ENCODE measurements at places on chromosomes 6 and 20. TPM values are rescaled to one million over a fixed set of nuclear protein-coding genes. Genes with fewer than 3 reads are reported as not detected.

FILIP1 gene
- under 0.01 TPM for total RNA-seq

PRRT1 gene
- 0.17 TPM for total RNA-seq

FKBP1C gene
- 2.1 TPM for total RNA-seq

GSTA2 gene
- total RNA-seq = 0.50 TPM

MYCT1 gene
- not detected for total RNA-seq

UST gene
- total RNA-seq = 13.0 TPM

DEF6 gene
- 40.2 TPM for total RNA-seq

ADGRF5 gene
- total RNA-seq = 1.5 TPM

DNPH1 gene
- total RNA-seq = 55.2 TPM

BMP6 gene
- total RNA-seq = 0.33 TPM

CALHM6 gene
- total RNA-seq = 0.66 TPM

MOG gene
- not detected for total RNA-seq

OR12D3 gene
- total RNA-seq = not detected

TRMT11 gene
- 31.7 TPM for total RNA-seq

EXOC2 gene
- total RNA-seq = 23.2 TPM

MICA gene
- 32.3 TPM for total RNA-seq

DDX43 gene
- 0.50 TPM for total RNA-seq

SLC44A4 gene
- total RNA-seq = not detected

SLC22A3 gene
- total RNA-seq = 4.2 TPM

GTF3C6 gene
- total RNA-seq = 74.7 TPM

EGFL8 gene
- 0.50 TPM for total RNA-seq

GTSF1L gene
- total RNA-seq = not detected

EYS gene
- total RNA-seq = under 0.01 TPM

EEF1A2 gene
- 0.33 TPM for total RNA-seq

PRR18 gene
- total RNA-seq = 0.50 TPM

PRRC2A gene
- 219 TPM for total RNA-seq

PRL gene
- total RNA-seq = not detected

MAS1 gene
- total RNA-seq = not detected

HDGFL1 gene
- total RNA-seq = not detected

HTR1E gene
- not detected for total RNA-seq

SMIM26 gene
- 72.9 TPM for total RNA-seq

IRF4 gene
- total RNA-seq = not detected

PROKR2 gene
- not detected for total RNA-seq

TDRD6 gene
- 0.09 TPM for total RNA-seq

FOXA2 gene
- total RNA-seq = 6.7 TPM

COX7A2 gene
- total RNA-seq = 73.3 TPM

FAM184A gene
- not detected for total RNA-seq

OR12D2 gene
- total RNA-seq = not detected

ALDH8A1 gene
- 0.28 TPM for total RNA-seq

GABRR2 gene
- not detected for total RNA-seq

Measured in mammary epithelial cell (primary cell).